ENCODE measurements at places on chromosomes 12 and 14.

GRCh38 chr14:85380881-85381280 lies 149.1 kb upstream of the FLRT2 start:
- DNase-seq = no peak

- no peak for DNase-seq
Measured at GRCh38 chr14:92645841-92646478, 102.5 kb downstream of the LGMN start.

DNA sequence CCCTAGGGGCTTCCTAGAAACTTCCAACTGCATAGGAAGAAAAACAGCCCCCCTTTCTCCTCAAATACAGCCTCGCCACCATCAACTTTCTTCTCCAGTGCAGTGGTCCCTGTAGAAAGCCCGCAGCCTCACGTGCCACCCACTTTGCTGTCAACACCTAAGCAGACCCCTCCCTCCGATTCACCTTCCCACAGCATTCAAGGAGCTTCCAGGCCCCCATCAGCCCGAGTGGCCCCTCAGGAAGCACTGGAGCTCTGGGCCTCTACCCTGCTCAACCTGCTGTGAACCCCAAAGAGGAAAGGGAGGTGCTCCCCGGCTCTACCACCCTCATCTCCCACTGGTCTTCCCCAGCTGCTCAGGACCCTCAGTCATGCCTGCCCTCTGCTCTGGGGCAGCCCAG lies 55.0 kb downstream of the RNF34 start:
- DNase-seq = no peak

- DNase-seq = no peak
Measured at GRCh38 chr14:50770586-50770985, 60.4 kb downstream of the NIN start.

GRCh38 chr12:7884689-7885088 lies 12.0 kb upstream of the SLC2A14 start:
- no peak for DNase-seq

DNA sequence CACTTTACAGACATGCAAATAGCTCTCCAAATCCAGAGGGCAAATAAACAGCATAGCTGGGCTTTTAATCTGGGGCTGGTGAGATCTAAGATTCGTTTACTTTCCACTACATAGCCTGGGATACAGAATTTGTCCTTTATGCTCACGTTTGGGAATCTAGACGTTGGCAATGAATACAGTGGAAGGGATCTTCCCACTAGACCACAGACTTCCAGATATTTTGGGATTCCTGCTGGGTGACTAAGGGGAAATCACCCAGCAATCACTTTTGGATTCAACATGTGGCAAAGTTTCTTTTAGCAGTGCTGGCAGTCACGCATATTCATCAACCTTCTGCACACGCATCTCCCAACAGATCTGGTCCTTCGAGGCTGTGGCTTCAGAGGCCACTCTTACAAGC lies 23.5 kb downstream of the APPL2 start:
- DNase-seq = no peak

- DNase-seq = no peak
Measured at GRCh38 chr12:103279444-103279843, 216.3 kb downstream of the C12orf42 start.

DNA sequence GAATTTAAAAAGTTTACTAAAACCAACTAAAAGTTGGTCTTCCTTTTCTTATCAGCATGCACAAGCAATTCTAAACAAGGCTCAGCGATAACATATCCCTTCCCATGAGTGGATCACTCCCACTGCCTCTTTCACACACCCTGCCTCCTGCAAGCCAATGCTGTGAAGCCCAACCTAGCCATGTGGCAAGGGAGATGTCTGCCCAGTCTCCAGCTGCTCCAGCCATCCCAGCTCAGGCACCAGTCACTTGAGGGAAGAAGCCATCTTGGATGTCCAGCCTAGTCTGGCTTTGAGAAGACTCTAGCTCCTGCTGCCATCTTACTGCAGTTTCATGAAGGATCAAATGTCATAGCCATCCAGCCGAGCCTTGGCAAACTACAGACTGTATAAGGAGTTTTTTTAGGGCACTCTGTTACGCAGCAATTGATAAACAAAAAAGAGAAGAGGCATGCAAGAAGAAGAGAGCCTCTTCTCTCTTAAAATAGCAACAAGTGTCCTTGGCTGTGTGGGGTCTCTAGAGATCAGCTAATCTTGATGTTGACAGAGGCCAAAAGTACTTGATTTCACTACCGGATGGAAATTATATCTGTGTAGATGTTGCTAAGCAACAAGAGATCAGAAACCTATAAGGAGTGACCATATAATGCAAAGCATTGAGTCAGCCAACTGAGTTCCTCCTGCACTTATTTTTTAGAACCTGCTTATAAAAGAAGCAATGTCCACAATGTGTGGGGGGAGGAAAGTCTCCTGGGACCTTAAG lies 108.9 kb downstream of the PTCSC3 start:
- DNase-seq = no peak

DNA sequence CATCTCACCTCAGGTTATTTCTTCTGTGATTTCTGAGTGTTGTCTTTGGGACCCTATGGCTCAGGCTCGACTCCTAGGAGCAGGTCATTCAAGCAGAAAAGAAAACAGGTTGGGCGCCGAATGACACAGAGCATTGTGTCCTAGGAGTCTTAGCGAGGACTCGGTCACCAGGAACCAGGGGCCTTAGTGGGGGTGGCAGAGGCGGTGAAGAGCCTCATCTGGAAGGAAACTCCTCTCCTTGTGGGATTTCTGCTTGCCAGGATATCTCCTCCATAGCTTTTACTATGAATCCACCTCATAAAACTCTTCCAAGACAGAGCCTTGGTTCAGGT lies 630 bp downstream of the PLEKHH1 start:
- no peak for DNase-seq

DNA sequence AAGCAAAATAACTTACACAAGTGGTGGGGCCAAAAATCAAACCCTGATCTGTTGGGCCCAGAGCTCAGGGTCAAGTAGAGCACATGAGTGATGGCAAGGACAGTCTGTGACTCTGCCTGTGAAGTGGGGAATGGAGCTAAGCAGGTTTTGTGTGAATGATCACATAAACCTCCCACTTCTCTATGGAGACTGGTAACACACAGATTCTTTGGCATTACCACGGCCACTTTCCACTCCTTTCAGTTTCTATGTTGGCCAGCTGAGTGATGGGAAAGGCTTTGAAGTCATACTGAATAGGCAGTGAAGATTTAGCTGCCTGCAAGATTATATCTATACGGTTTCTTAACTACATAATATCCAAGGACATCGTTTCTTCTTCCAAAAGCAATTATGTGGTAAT lies 97.9 kb downstream of the ARMH4 start:
- no peak for DNase-seq

DNA sequence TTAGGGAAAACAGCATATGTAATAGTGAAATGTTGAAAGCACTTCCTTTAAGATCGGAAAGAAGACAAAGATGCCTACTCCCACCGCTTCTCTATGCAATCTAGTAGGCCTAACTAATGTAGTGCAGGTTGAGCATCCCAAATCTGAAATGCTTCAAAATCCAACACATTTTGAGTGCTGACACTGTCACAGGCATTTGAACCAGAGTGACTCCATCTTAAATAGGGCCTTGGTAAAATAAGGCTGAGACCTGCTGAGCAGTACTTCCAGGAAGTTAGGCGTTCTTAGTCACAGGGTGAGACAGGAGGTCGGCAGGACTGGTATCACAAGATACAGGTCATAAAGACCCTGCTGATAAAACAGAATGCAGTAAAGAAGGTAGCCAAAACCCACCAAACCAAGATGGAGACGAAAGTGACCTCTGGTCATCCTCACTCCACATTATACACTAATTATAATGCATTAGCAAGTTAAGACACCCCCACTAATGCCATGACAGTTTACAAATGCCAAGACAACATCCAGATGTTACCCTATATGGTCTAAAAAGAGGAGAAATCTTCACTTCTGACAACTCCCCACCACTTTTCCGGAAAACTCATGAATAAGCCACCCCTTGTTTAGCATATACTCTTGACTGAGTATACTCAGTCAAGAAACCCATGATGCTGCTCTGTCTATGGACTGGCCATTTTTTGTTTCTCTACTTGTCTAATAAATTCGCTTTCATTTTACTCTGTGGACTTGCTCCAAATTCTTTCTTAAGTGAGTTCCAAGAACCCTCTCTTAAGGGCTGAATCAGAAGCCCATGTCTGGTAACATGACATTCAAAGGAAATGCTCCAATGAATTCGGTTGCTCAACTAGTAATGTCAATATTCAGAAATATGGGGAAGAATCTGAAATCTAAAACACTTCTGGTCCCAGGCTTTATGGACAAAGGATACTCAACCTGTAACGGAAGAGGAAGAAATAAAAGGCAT lies 47.1 kb upstream of the MTERF2 start:
- DNase-seq = no peak

GRCh38 chr12:124057691-124058090 lies 84.7 kb downstream of the ZNF664 start:
- DNase-seq = no peak

GRCh38 chr12:113381220-113381619 lies 22.5 kb downstream of the SDS start:
- no peak for DNase-seq

DNA sequence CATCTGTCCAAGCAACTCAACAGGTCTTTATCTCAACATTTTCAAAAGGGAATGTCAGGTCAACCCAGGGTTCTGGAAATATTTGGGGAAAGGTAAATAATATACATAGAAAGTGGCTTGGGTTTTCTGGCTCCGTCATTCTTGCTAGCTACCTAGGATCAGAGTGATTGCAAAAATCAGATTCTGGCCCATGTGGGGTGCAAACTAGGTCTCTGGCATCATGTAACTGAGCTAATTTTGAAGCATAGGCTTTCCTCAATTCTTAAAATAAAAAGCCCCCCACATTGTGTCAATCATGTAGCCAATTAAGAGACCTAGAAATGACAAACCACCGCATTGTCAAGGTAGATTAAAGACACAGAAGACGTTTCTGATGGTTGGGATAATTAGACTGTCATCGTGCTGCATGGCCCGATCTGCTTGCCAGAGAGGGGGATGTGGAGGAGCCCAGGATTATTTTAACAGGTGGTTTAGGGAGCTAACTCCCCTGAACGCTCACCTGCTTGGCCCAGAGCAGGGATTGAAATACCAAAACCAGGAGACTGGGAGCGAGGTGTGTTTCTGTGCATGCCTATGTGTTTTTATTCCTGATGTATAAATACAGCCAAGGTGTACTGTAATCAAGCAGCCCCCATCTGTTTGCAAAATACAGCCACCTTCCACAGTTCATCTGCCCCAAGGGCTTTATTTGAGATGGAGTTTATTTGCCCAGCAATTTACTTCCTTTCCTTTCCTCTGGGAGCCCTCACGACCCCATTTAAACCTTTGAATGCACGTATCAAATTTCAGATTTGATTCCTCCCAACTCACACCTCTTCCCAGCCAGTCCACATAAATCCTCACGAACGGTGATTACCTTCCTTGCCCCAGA lies 189.5 kb downstream of the TTC8 start:
- DNase-seq = no peak

DNA sequence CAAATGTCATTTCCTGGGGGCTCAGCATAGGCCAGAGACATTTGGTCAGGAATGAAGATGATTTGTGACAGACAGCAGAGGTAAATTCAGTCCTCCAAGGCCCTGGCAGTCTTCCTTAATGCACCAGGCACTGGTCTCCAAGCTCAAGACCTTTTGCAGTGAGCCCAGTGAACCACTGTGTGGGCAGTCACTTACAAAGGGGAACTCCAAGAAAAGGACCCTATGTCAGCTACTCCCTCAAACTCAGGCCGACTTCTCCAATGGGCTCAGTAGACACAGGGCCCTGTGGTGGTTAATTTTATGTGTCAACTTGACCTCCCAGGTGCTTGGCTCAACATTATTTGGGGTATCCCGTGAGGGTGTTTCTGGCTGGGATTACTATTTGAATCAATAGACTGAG lies 29.3 kb upstream of the PLEK2 start:
- no peak for DNase-seq

- DNase-seq = no peak
Measured at GRCh38 chr12:90978117-90978770, 23.3 kb upstream of the CCER1 start.

GRCh38 chr14:97543816-97544215 lies 746.6 kb downstream of the VRK1 start:
- DNase-seq = no peak

DNA sequence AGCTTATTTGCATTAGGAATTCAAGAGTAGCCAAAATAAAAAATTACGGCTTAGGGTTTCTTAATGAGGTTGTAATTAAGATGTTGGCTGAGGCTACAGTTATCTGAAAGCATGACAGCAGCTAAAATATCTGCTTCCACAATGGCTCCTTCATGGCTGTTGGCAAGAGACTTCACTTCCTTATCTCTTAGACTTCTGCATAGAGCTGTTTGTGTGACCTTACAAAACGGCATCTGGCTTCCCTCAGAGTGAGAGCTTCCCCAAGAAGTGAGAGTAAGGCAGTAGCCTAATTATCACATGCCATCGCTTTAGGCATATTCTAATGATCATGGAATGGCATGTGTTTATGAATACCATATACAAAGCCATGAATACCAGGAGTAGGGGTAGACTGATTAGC lies 57.6 kb downstream of the CCDC59 start:
- DNase-seq = no peak

GRCh38 chr14:90409209-90409730 lies 12.4 kb downstream of the CALM1 start:
- no peak for DNase-seq

DNA sequence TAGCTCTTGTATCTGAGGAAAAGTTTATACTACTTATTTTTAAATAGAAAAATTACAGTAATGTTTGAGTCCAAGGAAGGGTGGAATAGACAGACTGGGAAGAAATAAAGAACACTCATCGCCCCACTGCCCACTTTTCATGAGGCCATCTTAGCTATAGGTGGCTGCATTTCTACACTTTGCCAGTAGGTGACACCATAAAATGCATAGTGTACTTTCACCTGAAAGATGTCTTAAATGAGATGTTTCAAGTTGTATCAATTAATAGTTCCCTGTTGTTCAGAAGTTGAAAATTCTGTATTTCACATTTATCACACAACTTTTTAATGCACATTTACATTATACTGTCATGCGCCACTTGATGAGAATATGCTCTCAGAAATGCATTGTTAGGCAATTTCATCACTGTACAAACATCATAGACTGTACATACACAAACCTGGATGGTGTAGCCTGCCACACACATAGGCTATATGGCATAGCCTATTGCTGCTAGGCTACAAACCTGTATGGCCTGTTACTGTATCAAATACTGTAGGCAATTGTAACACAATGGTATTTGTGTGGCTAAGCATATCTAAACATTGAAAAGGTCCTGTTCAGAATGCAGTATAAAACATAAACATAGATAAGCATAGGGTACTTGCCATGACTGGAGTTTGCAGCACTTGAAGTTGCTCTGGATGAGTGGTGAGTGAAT lies 27.6 kb downstream of the PMCH start:
- DNase-seq = no peak
